Erythroblast (primary cell): ENCODE measurements at places on chromosomes 12 and 14.

GRCh38 chr12:88549929-88550328, 30.3 kb downstream of the KITLG start:
- DNase-seq: no peak

- DNase-seq: no peak
Measured at GRCh38 chr12:81084811-81085350, 7.0 kb downstream of the ACSS3 start.

- peak; percentile 53 for DNase-seq
Measured at GRCh38 chr12:122965321-122965751, 927 bp downstream of the ABCB9 start.

GRCh38 chr12:9906873-9907272, 25.3 kb downstream of the CLEC2A start:
- DNase-seq: no peak

- DNase-seq: no peak
Measured at GRCh38 chr12:106093246-106093645, 45.5 kb downstream of the NUAK1 start.

DNA sequence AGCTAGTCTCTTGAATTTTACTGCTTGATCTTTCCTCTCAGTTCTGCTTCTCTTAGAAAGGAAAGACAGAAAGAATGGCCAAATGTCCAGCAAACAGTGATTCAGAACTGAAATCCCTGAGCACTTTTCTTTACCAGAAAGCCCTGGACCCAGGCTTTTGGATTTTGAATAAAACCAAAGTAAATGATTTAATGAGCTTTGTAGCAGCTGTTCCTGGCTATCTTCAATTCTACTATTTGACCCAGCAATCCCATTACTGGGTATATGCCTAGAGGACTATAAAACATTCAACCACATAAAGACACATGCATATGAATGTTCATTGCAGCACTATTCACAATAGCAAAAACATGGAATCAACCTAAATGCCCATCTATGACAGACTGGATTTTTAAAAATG, 187.2 kb downstream of the PRKD1 start:
- DNase-seq: no peak

- no peak for DNase-seq
Measured at GRCh38 chr12:33589576-33590114, 150.0 kb upstream of the SYT10 start.

DNA sequence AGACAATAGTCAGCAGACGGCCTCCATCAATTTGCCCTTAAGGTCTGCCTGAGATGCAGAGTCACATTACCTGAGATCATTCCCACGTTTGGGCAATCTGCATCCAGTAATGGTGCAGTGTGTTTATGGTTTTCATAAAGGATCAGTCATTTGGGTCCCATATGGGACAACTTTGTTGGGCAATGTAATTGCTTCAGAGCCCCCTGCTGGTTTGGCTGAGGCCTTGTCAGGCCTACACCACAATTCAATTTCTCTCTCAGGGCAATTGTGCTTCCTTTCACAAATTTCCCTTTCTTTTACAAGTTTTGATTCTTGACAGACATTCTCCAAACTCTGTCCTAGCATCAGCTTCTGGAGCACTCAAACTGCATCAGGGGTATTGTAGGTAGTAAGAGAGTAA, 191.2 kb upstream of the SSTR1 start:
- DNase-seq: no peak

- no peak for DNase-seq
Measured at GRCh38 chr12:109811624-109811995, 21.6 kb downstream of the TRPV4 start.

DNA sequence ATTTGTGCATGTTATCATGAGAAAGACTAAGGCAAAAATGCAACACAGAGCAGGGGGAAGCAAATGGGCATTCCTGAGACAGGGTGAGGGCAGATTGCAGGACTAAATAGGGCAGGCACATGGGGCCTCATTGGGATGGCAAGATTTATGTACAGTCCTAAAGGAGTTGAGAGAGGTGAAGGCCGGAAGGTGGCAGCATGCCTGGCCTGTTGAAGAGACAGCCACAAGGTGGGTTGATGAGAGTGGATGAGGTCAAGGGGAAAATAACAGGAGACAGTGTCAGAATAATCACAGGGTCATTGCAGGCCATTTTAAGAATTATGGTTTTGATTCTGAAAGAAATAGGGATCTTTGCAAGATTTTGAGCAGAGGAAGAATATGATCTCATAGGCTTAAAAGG, 21.0 kb downstream of the PAH start:
- no peak for DNase-seq

DNA sequence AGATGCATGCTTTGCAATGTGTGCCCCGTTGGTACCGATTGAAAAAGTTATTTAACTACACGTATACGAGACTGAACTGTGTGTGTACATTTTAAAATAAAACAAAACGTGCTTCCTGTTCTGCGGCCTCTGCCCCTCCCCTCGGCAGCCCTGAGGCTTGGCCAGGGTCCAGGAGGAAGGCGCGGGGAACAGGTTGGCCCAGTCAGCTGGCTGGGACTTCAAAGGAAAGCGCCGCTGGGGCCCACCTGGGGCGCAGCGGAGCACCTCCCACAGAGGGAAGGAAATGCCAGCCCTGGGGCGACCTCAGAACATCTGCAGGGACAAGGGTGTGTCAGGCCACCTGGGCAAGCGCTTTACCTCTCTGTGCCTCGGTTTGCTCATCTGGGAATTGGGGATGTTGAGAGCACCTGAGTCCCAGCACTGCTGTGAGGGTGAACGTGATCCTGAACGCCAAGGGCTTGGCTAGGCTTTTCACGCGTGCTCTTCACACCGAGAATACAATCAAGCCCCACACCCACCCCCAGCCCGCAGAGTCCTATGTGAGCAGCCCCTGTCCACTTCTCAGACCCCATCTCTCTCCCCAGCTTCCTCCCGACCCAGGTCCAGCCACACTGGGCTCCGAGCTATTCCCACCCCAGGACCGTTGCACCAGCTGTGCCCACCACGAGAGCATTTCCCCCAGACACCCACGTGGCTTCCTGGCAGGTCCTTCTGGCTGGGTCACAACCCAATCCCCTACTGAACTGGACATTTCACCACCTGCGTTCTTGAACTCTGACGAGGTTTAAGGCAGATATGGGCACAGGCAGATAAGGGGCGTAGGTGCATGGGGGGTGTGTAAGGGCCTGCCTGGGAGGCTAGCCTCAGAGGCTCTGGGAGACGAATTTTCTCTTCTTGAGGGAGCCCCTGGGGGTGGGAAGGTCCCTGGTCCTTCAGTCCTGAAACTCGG, 41.9 kb upstream of the NCOR2 start:
- peak; percentile 61 for DNase-seq

DNA sequence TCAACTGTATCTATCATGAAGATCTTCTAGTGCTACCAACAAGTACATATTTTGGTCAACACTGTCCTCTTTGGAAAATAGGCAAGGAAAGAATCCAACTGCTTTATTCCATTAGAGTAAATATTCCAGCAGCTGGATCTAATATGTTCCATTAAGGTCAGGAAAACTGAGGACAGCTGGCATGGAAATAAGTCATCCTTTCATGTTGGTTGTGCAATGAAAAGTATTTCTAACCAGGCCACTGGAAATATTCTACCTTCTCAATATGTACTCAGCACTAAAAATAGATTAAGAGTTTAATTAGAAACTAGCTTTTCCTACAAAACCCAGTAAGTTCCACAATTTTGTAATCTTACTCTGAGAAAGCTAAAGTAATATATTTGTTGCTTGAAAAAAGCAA, 19.6 kb downstream of the HIGD1C start:
- DNase-seq: no peak

GRCh38 chr12:30568453-30568852, 127.2 kb downstream of the IPO8 start:
- no peak for DNase-seq

DNA sequence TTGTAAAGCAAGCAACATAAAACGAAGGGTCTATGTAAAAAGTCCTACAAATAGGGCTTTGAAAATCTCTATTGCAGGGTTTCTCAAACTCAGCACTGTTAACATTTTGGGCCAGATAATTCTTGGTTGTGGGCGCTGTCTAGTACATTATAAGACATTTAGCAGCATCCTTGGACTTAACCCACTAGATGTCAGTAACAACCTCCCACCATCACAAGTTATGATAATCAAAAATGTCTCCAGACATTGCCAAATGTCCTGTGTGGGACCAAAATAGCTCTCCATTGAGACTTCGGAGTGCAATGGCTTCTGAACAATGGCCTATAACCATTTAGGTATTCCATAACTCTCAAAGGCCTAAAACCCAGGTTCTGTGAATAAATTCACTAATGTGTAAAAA, 22.9 kb upstream of the DHRS7 start:
- DNase-seq: peak; percentile 18

DNA sequence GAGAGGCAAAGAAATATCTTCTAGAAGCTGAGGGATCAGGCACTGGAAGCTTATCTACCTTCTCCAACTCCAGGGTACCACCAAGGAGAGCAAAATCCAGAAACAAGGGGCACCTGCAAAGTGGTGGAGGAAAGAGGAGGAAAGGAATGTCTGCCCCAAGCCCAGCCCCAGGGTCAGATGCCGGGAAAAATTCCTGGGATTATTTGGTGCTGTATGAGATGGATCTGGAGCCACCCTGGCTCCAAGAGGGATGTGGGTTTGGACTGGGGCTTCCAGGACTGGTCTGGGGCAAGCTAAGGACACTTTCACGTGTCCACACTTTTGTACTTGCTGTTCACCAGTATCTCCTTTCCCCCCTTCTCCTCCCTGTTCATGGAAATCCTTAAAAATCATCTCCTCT, 69.8 kb downstream of the DPF3 start:
- no peak for DNase-seq

- DNase-seq: no peak
Measured at GRCh38 chr12:77946541-77947061, 115.9 kb downstream of the NAV3 start.

GRCh38 chr12:109725321-109726105, 11.9 kb downstream of the FAM222A start:
- no peak for DNase-seq

DNA sequence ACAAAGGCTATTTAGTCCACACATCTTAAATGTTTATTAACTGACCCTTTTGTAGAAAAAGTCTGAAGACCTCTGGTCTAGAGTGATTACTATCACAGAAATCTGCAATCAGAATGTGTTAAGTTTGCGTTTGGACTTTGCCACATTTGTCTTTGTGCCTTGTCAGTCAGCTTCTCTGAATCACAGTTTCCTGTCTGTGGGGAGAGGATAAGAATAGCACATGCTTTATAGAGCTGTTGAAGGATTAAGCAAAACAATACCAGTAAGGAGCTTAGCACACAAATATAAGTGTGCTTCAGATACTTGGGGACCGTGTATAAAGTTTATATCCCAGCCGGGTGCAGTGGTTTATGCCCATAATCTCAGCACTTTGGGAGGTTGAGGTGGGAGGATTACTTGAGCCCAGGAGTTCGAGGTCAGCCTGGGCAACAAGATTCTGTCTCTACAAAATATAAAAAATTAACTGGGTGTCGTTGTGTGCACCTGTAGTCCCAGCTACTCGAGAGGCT, 63.0 kb upstream of the BTG1 start:
- no peak for DNase-seq

DNA sequence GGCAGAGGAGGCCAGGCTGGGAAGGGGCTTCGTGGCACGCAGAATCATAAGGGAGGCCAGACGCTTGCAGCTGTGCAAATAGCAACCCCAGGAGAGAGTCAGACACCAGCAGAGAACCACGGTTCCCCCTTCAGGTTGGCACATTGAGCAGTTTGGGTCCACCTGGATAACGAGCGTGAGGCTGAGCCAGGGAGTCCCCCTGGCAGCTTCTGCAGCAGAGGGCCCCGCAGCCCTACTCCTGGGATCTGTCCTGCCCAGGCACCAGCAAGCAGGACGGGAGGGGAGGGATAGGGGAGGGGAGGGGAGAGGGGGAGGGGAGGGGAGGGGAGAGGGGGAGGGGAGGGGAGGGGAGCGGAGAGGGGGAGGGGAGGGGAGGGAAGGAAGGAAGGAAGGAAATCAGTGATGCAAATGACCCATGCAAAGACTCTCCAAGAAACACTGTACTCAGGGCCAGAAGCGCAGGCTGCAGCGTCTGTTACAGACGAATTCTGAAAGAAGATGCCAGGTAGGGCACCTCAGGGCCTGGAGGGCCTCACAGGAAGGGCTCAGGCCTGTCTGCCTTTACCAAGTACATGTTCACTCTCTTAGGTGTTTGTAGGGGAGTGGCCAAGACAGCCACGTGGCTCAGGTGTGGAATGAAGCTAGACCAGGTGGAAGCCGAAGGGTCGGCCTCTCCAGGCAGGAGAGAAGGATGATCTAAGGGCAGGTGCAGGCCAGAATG, 32.3 kb upstream of the MMP17 start:
- no peak for DNase-seq

GRCh38 chr12:12513416-12514006, 49.2 kb downstream of the DUSP16 start:
- DNase-seq: no peak

- no peak for DNase-seq
Measured at GRCh38 chr12:94674835-94675234, 24.5 kb upstream of the TMCC3 start.

- peak; percentile 13 for DNase-seq
Measured at GRCh38 chr14:63725786-63726460, 1.9 kb downstream of the SGPP1 start.

DNA sequence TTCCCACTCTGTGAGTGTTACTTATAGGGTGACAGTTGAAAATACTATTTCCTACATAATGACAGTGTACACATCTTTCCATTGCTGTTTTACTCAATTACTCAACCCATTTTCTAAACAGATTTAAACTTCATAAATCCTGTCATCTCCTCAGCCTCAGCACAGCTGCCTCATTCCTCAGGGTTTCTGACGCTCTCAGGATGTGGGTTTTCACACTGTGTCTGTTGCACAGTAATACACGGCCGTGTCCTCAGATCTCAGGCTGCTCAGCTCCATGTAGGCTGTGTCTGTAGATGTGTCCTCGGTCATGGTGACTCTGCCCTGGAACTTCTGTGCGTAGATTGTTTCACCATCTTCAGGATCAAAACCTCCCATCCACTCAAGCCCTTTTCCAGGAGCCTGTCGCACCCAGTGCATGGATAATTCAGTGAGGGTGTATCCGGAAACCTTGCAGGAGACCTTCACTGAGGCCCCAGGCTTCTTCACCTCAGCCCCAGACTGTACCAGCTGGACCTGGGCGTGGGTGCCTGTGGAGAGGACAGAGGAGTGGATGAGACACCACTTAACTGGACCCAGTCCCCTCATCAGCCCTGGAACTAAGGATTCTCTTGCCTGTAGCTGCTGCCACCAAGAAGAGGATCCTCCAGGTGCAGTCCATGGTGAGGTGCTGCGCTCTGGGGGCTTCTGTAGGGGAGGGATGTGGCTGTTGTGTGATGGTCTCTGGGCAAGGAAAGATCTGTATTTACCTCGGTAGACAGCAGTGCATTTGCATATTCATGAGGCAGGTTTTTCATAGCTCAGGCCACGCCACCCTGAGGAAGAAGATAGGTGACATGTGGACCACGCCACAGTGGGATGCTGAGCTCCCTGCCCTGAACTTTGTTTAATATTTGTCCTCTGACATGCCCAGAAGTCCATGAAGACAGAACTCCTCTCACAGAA, 750.2 kb downstream of the TMEM121 start:
- no peak for DNase-seq

- no peak for DNase-seq
Measured at GRCh38 chr14:93765155-93765554, 23.1 kb downstream of the PRIMA1 start.

DNA sequence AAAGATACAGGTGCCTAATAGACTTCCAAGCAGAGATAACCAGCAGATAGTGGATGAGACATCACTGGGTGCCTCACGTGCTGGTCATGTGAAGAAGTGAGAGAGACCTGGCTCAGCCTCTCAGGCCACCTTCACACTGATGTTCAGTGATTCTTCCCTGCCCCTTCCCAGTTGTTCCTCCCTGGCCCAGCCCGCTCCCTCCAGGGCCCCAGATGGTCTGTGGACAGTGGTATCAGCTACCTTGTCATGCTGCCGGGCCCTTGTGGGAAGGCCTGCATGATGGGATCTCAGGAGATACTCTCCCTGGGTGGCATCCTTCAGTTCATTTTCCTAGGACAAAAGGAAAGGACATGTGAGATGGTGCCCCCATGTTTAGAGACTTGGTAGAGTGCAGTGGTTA, 179.9 kb downstream of the PIWIL1 start:
- DNase-seq: no peak
